ENCODE measurements at places on chromosomes 6 and 20.
A peak's percentile ranks its signal among the peaks of the same experiment; 100 is the strongest.

DNA sequence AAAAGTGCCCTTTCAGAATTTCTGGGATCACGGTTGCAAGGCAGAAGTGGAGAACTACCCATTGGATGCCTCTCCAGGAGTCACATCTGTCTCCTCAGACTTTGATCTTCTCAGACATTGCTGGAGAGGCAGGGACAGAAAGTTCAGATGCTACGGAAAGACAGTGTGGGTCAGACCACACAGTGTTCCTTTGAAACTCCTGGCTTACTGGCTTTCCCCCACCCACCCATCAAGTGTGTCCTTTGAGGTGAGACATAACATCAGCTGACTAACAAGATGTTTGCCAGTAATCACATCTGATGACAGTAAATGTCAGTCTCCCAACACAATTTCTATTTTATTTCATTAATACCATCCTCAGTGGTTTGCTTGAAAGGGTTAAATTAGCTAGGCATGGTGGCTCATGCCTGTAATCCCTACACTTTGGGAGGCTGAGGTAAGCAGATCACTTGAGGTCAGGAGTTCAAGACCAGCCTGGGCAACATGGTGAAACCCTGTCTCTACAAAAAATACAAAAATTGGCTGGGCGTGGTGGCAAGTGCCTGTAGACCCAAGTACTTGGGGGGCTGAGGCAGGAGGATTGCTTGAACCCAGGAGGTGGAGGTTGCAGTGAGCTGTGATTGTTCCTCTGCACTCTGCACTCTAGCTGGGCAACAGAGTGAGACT is 67.2 kb upstream of the SNX9 start:
- no peak for DNase-seq

DNA sequence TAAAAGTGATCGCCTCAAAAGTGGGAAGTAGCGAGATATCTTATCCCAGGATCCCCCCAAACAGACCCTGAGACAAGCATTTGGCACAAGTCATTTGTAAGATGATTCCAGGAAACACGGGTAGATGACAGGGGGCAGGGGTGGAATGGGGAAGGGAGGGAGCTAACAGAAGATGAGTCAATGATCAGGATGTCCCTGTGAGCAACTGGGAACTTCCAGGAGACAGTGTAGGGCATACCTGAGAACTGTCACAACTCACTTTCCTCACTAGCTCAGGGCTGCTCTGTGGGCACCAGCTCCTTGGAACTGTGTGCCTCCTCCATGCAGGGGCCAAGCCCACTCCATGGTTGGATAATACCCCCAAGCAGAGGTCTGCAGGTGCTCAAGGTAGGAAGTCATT is 38.5 kb upstream of the VSX1 start:
- DNase-seq = no peak

DNA sequence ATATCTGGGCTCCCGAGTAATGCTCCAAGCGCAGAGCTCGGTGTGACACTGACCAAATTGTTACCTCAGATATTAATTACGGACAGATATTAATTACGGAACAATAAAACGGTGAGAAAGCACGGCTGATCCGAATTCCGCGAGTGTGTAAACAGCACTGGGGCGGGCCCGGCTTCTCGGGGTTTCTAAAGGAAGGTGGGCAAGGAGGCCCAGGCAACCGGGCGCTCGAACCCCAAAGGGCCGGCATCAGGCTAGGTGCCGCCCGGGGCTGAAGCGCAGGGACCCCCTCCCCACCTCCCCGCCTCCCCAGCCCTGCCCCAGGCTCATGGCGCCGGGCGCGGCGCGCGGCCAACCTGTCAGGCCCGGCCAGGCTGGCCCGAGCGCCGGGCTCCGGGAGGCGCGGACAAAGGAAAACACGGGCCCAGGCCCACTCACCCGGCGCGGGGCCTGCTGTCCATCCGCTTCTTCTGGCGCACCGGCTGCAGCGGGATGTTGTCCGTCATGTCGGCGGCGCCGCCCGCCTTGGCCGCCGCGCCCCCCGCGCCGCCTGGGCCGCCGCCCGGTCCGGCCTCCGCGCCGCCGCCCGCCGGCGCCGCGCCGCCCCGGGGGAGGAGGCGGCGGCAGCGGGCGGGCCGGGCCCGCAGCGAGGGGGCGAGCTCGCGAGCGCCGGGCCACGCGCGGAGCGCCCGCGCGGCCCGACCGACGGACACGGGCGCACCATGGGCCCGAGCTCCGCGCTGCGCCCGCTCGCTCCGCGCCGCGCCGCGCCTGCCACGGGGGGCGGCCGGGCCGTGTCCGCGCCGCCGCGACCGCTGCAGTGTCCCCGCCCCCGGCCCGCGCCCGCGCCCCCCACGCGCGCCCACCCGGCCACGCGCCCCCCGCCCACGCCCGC is at the start of gene ATP9A:
ATP9A (minus strand) TSS at position 524 of the 892 bp plus-strand sequence; CDS start at position 503, 21 bp downstream.
- peak; percentile 16 for DNase-seq

- no peak for DNase-seq
These were observed 23.6 kb downstream of the BMP6 start for GRCh38 chr6:7749478-7749877.

DNA sequence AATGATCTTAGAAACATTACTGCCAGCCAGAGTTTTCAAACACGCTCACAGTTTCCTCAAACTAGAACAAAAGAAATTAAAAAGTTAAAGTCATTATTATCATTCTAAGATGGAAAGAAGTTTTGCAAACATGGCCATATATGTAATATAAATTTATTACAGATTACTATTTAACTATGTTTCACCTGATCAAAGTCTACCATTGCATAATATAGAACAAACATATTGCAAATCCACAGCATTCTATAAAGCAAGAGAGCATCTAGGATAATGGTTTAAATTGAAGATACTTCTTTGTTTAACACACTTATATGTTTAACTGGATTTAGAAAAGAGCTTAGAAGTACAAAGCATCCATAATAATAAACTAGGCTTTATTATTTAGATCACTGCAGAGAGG is 26.2 kb upstream of the DCBLD1 start:
- no peak for DNase-seq

DNA sequence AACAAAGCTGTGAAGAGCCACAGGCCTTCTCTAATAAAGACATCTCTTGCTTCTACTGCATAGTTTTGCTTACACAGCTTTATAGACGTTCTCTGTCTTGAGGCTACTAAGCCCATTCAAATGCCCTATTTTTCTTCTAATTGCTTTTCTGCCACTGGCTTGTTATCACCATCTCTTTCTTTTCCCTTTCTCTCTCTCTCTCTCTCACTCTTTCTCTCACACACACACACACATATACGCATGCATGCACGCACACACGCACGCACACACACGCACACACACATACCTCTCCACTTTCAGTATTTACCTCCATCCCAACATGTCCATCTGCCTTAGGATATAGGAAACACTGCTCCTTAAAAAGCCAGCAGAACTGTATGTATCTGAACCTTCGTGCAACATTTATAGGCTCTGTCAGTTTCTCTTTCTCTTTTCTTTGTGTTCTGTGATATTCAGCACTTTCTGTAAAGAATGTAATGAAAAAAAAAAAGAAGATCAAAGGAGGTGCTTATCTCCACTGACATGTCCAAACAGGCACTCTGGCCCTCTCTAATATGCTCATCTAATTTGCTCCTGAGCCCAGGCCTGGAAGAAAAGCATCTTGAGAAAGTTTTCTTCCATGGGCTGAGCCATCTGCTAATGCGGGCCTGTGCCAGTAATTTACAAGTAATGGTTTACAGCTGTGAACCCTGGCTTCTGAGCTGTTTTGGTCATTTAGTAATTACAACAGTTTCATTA is 1046.7 kb upstream of the MAP3K7 start:
- peak; percentile 20 for DNase-seq

GRCh38 chr6:8499540-8499939 is 64.2 kb upstream of the SLC35B3 start:
- DNase-seq = no peak

DNA sequence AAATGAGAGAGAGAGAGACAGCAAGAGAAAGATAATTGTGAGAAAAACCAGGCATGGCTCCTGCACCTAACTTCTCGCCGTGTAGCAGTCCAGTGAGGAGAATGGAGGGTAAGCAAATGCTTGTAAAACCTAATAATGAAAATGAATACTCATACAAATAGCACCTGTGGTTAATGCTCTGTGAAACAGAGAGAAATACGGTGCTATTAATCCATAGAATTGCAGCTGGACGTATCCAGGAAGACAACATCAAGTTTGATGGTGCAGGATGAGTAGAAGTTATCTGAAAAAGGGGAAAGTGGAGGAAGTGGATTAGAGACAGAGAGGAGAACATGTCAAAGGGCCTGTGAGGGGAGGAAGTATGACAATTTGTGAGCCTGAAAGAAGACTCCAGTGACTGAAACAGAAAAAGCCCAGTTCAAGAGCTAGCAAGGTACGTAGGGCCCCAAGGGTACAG is 89.4 kb upstream of the PAK5 start:
- DNase-seq = no peak

GRCh38 chr6:11366934-11367637 is 134.6 kb upstream of the NEDD9 start:
- DNase-seq = no peak

DNA sequence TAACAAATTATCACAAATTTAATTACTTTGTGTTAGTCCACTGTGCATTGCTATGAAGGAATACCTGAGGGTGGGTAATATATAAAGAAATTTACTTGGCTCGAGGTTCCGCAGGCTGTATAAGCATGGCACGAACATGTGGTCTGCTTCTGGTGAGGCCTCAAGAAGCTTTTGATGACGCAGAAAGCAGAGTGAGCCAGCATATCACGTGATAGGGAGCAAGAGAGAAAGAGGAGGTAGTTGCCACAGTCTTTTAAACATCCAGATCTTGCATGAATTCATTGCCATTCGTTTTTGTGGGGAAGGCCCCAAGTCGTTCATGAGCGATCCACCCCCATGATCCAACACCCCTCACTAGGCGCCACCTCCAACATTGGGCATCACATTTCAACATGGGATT is 733.7 kb downstream of the GRIK2 start:
- no peak for DNase-seq

DNA sequence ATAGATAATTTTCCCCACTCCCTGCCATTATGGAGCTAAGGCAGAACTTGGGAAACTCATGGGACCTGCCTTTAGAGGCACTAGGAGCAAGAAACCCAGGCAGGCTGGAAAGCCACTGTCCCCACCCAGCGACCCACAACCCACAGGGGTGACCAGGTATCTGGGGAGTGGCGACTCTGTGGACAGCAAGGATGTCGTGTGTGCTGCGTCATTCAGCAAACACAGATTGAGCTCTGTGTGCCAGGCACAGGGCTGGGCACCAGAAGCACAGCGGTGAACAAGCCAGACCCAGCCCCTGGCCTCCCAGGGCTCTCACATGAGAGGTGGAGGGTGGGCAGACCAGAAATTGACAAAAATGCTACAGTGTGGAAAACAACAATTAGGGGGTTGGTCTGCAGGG is 27.7 kb downstream of the DLGAP4 start:
- DNase-seq = no peak
